Endothelial cell (in vitro differentiated cells): ENCODE measurements at places on chromosomes 12 and 14. TPM values are rescaled to one million over a fixed set of nuclear protein-coding genes. Genes with fewer than 3 reads are reported as not detected.
A peak's percentile ranks its signal among the peaks of the same experiment; 100 is the strongest.

DNA sequence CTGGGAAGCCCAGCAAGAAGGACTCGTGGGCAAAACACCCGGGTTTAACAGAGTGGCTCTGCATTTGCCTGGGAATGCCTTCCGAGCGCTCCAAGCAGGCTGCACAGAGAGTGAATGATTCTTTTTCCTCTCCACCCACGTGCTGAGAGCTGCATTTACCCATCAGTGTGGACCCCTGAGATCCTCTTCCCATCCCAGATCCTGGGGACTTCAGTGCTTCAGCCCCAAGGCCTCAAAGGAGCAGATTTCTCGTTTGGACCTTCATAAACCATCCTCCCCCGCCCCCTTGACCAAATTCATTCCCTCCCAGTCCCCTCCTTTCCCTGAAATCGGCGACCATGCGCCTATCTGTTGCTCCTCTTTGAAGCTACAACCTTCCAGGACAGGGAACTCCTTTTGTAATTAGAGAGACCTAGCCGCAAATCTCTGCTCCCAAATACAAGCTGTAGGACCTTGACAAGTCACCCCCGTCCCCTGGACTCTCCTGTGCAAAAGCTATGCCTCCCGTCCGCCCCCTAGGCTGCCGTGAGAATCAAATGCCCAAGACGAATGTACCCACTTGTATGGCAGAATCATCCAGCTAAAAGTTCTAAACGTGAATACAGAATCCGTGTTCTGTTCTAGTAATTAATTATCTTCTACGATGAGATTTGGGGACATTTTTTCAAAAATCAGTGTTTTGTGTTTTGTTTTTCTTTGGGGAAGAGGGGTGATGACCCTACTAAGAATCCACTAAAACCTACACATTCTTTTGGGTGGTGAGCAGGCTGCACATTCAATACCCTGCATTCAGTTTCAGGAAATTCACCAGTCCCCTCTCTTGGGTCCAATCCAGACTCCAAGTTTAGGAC lies 8.8 kb downstream of the TBX5 start:
- no peak for DNase-seq

The CEBPE gene
- not detected for total RNA-seq

The PPP2R5C gene
- 71.5 TPM for total RNA-seq

DNA sequence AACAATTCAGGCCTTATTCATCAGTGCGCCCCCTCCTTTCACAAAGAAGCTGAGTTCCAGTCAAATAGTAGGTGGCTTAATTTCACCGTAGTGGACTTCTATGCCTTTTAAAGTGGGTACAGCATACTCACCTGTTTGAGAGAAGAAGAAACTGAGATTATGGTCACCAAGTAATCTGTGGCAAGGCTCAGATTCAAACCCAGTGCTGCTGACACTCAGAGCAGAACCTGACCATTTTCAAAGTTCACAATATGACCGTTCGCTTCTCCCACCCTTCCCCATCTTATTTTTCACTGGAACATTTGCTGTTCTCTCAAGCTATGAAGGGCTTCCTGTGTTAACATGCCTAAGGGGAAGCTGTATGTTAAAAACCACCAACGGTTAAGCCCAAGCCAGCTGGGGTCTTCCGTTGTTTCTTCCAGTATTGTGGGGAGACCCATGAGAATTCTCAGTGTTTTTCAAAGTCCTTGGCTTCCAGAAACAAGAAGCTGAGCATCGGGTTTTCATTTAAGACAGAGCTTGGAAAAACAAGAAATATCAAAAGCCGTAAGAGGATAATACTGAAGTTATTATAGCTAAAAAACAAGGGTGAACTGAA lies 6.1 kb upstream of the PSMA6 start:
- DNase-seq = no peak

GRCh38 chr12:102009796-102010195 lies 52.0 kb downstream of the WASHC3 start:
- no peak for DNase-seq

GRCh38 chr14:20679907-20680306 lies 4.5 kb upstream of the RNASE4 start:
- DNase-seq = no peak

DNA sequence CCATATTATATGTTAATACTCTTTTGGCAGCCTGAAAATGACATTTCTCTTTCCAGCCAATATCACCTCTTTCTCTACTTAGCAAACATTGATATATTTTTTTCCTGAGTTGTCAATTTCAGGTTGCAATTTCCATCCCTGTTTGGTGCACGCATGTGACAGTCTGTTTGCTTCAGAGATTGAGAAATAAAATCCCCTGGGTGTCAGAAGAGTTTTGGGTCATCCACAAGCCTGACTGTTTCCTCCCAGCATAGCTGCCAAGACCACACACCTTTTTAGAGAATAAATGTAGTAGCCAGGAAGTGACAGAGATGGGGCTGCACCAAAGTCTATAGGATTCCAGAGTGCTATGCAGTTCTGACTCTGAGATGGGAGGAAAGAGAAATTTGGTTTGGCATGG lies 144.9 kb upstream of the NOS1 start:
- DNase-seq = no peak

GRCh38 chr12:115450017-115450416 lies 766.0 kb upstream of the TBX3 start:
- DNase-seq = no peak

- no peak for DNase-seq
Measured at GRCh38 chr14:27727251-27727770, 1039.3 kb upstream of the FOXG1 start.

The LUM gene
- 0.18 TPM for total RNA-seq

GRCh38 chr14:100535287-100536120 lies 51.7 kb downstream of the BEGAIN start:
- no peak for DNase-seq

DNA sequence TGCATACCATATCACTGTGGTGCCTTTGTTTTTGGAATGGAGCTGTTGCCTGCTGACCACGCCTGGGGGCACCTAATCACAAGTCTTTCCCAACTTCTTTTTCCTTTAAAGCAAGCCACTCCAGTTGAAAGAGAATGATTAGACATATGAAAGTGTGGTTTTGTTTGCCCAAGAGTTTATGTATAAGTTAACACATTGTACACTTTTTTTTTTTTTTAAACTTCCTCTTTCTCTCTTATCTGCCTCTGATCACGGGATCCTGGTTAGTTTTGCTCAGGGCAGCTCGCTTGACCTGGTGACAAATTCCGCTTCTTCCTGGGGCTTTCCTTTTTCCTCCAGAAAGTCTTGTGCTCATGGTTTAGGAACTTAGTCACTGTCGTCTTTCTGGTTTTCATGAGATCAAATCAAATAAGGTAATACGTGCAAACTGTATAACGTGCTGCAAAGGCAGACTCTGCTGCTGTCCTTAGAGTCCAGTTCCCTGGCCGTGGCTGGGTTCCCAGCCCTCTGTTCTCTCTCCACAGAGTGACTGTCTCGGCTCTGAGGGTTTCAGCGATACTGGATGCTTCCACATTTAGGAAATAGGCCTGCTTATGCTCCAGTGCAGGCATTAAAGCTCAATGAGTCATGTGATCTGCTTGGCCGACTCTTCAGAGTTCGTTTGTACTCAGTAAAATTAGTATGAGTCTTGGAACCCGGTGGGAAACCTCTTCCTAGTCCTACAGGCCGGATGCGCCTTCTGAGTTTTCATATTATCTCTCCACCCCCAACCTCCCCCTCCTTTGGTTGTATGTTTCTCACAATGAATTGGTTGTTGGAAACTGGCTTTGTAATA lies 15.2 kb downstream of the RASSF3 start:
- peak; percentile 19 for DNase-seq

- DNase-seq = no peak
Measured at GRCh38 chr14:59217011-59217410, 28.5 kb downstream of the DAAM1 start.

DNA sequence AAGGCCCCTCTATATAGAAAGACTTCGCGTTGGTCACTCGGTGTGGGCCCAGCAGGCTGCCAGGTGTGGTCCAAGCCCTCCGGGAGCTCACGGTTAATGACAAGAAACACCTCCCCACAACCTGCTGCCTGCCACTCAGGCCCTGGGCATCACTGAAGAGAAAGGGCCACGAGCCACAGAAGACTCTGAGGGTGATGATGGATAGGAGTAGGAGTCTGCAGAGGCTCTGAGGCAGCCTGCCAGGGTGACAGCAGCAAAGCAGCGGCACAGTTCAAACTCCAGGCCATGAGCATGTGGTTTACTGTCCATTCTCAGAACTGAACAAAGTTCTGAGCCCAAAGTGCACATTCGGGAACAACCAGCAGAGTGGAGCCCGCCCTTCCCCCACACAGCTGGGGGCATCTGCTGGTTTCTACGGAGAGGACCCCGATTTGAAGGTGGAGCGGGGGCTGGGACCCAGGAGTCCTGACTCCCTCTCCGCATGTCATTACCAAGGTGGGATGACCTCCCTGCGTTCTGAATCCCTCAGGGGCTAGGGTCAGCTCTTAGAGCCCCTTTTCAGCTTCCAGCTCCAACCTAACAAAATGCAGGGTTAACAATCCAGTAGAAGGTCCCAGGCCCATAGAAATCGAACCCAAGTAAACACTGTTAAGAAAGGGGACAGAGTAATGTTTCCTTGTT lies 65.8 kb downstream of the VWF start:
- DNase-seq = no peak

- no peak for DNase-seq
Measured at GRCh38 chr12:124916374-124917134, 2.1 kb upstream of the UBC start.

DNA sequence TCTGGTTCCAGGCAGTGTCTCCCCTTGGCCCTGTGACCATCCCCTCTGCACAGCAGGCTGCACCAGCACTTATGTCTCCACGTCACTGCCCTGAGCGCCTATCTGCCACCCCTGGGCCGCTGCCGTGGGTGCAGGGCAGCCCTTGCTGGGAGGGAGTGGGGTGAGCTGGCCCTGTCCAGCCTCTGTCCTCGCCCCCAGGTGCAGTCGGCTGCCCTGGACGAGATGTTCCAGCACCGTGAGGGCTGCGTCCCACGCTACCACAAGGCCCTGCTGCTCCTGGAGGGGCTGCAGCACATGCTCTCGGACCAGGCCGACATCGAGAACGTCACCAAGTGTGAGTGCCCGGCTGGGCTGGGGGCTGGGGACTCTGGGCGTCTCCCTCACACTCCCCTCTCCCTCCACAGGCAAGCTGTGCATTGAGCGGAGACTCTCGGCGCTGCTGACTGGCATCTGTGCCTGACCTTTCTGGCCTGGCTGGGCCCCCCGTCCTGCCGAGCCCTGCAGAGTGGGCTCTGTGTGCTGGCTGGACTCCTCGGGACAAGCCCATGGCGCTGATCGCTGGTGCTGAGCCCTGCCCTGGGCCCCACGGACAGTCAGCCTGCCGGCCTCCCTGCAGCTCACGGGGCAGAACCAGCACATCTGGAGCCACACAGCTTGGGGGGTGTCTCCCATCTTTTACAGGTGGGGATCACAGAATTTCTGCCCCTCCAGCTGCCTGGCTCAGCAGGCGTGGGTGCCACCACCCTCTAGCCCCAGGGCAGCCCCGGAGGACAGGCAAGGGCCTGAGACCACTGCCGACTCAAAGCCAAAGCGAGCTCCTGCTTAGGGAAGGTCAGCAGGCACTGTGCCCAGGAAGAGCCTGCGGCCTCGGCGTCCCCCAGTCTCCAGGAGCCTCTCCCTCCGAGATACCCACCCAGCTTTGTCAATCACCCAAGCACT lies 7.9 kb upstream of the PUS1 start:
- DNase-seq = no peak

GRCh38 chr14:105761842-105762241 lies 235.5 kb downstream of the TMEM121 start:
- no peak for DNase-seq
